ENCODE measurements at places on chromosomes 5 and 9.

- no peak for DNase-seq
Measured at GRCh38 chr9:87849144-87849758, 33.4 kb upstream of the SPATA31E1 start.

- no peak for DNase-seq
Measured at GRCh38 chr9:33291031-33291397, 698 bp downstream of the NFX1 start.

DNA sequence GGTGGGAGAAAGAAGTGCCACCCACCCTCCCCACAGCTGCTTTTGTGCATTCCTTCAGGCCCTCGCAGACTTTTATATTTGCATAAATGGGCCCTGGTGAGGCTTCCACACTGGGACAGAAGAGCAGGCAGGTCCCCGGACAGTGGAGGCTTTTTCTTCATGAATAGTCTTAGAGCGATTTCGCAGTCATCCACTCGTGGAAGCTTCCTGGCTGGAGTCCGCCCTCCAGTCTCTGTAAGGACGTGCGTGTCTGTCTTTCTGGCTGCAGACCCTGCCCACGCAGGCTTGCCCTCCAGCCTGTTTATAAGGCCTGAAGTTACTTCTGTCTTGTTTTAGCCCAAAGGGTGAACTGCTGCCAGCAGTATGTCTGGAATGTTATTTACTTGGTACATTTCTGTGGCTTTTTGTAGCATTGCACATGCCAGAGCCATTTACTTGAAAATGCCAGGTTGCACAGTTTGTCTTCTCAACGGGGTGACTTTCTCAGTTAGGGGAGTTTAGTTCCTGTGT lies 195.7 kb downstream of the AOPEP start:
- peak; percentile 97 for DNase-seq

DNA sequence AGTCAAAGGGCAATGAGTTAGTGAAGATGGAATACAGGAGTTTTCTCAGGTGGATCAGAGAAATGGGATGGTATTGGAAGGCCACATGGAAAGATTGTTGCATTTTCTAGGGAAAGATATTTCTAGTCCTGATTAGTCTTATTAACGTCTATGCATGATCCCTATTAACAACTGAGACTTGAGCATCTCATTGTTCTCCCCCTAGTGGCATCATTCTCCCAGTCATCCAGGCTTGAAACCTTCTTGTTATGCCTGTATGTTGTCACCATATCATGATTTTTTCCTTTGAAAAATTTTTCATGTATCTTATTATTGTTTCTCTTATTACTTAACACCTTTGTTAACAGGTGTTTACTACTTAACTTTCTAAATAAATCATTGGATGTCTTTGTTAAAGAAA lies 34.4 kb downstream of the KIF2A start:
- DNase-seq, result no peak
